ENCODE measurements at places on chromosomes 5 and 9. TPM values are rescaled to one million over a fixed set of nuclear protein-coding genes. Genes with fewer than 3 reads are reported as not detected.

Gene GDF9
- 0.31 TPM for total RNA-seq

Gene THBS4
- 20.1 TPM for total RNA-seq

Gene PSMB7
- total RNA-seq = 150 TPM

Gene PPIC
- total RNA-seq = 47.4 TPM

Gene AMBP
- not detected for total RNA-seq

Gene SPATA9
- 0.27 TPM for total RNA-seq

Gene C5orf22
- 19.9 TPM for total RNA-seq

Gene EFNA5
- 9.2 TPM for total RNA-seq

Gene CXCL14
- 1.1 TPM for total RNA-seq

Gene ADAMTS16
- total RNA-seq = not detected

Gene WNT8A
- not detected for total RNA-seq

Gene PRRT1B
- not detected for total RNA-seq

Gene CDH12
- not detected for total RNA-seq

Gene SAPCD2
- total RNA-seq = 0.23 TPM

Gene SPATA6L
- total RNA-seq = 0.94 TPM

Gene GPR150
- total RNA-seq = 0.39 TPM

Gene PTBP3
- total RNA-seq = 28.2 TPM

Gene IFNA21
- total RNA-seq = not detected

Gene MORN5
- total RNA-seq = not detected

All from gastroesophageal sphincter (tissue), 4 donors.